ENCODE measurements at places on chromosomes 4 and X.

- no peak for DNase-seq
These were observed 521.1 kb downstream of the FSTL5 start for GRCh38 chr4:161642708-161643107.

GRCh38 chr4:168515222-168516011 is 18.6 kb downstream of the PALLD start:
- DNase-seq = no peak

DNA sequence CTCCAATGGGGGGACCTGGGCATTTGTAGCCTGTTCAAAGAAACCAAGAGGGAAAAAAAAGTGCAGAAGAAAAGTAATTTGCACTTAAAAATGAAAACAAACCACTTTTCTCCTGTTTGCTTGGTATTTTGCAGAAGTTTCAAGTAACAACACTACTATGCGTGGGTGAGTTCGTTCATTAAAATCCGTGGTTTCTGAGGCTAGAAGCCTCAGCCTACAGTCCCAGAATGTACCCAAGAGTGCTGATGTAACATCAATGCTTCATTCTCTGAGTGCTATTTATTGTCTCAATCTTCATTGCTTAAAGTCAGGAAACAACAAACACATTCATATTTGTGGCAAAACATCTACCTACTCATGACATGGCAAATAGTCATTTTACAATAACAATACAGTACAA is 29.2 kb downstream of the LGI2 start:
- no peak for DNase-seq

GRCh38 chrX:103413705-103414387 is 37.5 kb downstream of the BEX3 start:
- DNase-seq = no peak

GRCh38 chrX:34810364-34810763 is 132.2 kb upstream of the FAM47B start:
- no peak for DNase-seq

DNA sequence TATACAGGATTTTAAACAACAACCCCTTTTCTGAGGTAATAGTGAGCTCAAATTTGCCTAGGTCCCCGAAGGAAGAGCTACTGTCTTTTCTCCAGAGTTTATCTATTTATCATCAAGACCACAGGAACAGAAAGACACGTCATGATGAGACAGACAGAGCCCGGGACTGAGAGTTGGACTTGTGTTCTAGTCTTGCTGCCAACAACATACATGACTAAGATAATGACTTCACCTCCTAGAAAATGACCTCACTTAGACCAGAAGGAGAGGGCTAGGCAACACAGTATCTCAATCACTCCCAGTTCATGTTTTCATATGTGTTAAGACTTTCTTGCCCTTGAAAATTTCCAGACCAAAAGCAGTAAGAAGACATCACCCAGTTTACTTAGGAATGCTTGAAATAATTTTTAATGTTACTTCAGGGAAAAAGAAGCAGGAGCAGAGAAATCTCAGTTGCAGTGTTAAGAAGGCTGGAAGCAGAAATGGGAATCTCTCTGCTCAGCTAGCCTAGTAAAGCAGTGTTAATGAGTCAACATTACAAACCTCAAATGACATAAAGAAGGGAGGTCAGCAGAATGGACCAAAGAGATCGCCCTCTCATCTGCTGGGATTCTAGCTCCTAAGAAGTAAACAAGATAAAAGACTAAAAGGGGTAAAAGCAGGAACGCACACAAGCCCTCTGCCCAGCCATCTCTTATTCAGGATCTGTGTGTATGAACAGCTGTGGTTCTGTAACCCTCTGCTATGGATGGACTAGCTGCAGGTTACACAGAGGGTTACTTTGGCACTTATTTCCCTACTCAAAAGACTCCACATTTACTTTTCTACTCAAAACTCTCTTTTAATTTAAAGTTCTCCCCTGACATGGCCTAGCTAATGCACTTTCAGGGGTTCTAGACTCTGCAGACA is 24.8 kb downstream of the PDGFC start:
- no peak for DNase-seq

- no peak for DNase-seq
These were observed 62.0 kb upstream of the GPRIN3 start for GRCh38 chr4:89369581-89369980.

DNA sequence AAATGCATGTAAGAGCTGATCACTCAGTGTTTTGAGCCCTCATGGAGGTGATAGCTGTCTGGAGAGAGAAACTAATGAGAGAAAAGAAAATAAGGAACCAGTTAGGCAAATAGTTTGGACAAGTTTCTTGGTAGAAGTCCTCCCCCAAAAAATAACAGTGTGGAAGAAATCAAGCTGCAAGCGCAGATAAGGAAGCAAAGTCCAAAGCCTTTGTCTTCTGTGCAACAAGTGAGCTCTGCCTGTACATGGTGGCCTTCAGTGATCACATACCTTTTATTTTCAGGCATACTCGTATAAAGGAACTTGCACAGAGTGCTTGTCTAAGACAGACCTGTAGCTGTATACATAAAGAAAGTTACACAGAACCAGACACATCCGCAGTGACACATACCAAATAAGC is 2.5 kb upstream of the UGT2A3 start:
- DNase-seq = no peak
